SW480 (cell line): ENCODE measurements at places on chromosomes 7 and 10.

DNA sequence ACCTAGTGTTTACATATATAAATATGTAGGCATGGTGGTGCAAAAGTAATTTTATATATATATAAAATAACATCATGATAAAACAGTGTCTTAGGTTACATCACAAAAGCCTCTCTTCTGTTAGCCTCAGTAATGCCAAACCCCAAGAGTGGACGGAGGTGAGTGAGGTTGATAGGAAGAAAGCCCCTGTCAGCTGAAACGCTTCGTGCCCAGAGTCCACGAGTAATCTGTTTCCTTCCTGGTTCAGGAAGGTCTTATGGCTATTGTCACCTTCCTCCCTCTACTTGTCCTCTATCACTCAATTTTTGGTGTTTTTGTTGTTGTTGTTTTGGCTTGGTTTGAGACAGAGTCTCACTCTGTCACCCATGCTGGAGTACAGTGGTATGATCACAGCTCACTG is 41.5 kb downstream of the THNSL1 start:
- no peak for DNase-seq

- peak; percentile 44 for DNase-seq
These were observed 1035.6 kb upstream of the PHF14 start for GRCh38 chr7:9937944-9938631.

DNA sequence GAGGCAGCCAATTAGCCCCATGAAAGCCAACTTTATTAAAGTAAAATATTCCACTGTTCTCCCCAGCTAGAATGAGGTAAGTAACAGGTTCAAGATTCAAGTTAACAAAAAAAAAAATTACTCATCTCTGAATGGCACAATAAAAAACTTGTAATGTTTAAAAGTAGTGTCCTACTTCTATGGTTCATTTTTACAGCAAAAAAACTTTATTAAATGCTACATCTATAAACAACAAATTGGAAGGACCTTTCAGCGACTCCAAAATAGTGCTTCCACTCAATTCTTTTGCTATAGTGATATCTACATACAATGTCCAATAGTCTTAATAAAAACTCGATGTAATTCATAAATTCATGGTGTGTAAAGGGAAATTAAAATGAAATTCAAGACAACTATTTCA is 59.2 kb downstream of the EZH2 start:
- no peak for DNase-seq

DNA sequence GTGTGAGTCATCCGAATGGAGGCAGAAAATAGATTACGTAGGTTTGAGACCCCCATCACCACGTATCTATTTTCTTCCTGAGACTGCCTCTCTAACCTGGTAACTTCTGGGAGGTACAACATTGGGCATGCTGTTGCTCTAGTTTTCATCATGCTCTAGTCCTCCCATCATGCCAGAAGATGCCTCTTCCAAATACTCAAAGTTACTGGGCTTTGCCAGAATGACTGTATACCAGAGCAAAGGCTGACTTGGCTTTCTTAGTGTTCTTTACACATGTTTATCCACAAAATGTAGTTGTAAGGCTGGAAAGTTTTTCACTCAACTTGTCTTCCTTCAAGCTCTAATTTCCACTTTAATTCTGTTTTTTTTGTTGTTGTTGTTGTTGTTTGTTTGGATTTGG is 370.5 kb downstream of the MDFIC start:
- no peak for DNase-seq

- DNase-seq = no peak
These were observed 481.4 kb downstream of the IPMK start for GRCh38 chr10:57786331-57786730.

DNA sequence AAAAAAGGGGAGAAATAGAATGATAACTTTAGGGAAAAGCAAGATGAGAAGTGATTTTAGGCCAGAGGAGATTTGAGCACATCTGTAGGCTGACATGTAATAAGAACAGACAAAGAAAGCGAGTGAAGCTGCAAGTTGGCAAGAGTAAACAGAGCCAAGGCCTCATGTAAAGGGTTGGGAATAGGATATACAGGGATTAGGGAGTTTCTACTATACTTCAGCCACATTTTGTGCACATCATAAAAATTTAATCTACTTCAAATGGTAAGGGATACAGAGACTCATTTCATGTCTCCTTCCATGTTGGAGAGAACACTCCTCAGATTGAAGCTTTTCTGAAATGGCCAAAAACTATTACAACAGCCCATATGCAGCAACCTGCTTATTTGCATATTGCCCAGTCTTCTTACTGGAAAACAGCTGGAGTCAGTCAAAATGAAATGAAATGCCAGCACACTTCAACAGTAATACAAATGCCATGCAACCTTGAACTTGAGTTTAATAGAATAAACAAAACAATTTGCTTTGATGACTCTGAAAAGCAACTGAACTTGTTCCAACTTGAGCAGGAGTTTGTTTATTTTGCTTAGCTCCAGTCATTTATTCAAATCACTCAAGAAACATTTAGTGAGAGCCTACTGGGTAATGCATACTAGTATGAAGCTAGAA is 49.9 kb downstream of the NRCAM start:
- no peak for DNase-seq

DNA sequence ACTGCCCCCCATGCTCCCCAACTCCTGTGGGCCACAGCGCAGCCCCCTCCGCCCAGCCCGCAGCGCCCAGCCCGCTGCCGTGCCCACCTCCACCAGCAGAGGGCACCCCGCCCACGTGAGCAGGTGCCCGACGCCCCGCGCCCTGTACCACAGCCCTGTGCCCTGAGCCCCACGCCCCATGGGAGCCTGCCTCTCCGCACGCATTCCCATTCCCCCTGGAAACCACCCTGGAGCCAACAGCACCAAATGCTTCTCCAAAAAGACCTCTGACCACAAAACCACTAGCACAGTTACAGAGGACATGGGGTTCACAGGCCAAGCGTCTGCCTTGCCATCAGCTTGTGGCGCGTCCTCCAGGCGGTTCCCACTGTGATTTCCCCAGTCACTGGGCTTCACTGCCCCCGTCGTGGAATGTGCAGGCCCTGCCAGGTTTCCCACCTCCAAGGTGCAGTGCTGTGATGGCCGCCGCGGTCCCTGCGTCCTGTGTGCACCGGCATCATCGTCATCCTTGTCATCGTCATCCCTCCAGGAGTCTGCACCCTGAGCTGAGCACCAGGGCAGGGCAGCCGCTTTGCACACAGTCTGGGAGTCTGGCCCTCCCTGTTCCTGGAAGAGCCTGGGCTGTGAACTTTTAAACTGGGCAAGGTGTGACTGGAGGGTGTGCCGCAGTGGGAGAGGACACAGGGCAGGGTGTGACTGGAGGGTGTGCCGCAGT is 61.7 kb downstream of the PWWP2B start:
- DNase-seq = peak; percentile 52

DNA sequence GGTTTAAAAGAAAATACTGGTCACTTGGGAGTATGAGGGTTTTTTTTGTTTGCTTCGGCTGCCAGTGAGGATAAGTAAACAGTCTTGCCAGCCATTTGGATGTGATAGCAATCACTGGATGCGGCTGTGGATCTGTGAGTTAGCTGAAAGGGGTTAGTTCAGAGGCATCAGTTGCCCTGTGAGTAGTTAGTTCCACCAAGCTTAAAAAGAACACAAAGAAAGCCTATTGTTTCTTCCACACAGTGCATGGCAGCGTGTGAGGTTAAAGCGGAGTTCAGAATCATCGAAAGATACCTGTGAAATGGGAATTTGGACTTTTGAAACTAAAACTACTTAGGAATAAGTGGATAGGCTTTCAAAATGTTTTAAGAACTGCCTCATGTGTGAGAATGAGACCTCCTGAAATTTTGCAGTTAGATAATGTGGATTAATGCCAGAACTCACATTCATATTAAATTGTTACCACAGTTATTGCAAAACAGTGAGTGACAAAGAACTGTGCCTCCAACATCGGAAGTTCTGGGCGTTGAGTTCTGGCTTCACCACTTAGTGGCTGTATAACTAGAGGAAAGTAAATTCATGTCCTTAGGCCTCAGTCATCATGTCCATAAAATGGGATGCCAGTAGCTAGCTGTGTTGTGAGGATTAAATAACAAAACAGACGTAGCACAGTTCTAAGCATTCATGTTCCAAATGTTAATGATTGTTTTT is 31.3 kb downstream of the KIAA1217 start:
- DNase-seq = no peak

GRCh38 chr10:16966991-16967865 is 150.0 kb upstream of the RSU1 start:
- no peak for DNase-seq

- DNase-seq = no peak
These were observed 2.1 kb upstream of the RAPGEF5 start for GRCh38 chr7:22358820-22359697.

DNA sequence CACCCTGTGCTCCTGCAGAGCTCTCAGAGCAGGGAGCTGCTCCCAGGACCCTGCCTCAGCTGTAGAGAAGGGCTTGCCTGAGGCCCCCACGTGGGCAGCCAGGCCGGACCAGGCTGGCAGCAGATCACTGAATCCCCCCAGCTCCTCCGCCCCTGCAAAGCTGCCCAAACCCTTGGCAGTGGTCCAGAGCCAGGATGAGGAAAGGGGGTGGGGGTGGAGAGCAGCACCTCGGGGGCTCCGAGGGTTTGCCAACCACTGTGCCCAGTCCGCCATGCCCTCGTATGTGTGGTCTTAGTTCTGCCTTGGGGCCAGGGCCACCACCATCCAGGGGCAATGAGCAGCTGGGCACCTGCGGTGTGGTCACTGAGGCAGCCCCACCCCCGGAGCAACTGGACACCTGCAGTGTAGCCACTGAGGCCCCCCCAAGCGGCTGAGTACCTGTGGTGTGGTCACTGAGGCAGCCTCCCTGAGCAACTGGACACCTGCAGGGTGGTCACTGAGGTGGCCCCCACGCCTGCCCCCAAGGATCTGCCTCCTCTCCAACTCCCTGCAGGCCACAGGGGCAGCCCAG is 90.8 kb downstream of the TCERG1L start:
- DNase-seq = no peak

DNA sequence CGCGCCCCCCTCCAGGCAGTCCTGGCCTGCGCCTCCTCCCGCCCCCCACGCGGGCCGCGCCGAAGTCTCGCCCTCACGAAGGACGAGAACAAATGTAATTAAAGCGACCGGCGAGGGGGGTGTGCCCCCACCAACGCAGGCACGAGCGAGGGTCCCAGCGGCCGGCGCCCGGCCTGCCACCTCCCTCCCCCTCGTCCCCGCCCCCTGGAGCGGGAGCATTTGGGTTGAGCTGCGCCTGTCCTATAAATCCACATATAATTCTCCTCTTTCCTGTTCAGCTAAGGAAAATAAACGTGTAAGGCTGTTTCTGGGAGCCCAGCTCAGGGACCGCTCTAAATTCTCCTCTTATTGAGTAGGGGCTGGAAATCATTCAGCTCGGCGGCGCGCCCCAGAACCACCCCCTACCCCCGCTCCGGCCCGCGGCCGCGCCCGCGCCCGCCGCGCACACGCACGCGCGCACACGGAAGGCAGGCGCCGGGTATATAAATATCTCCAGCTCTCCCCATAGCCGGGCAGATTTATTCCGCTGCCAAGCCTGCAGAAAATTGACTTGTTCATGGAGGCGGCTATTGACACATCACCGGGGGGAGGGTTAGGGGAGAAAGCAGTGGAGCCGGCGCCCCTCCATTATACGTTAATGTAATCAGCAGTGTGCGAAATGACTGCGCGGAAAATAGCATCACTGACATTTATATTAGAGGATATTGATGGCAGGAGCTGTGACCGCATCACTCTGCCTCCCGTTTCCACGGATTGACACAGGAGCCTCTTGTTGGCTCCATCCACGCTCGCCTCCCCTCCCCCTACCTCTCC is 61.6 kb upstream of the BTRC start:
- no peak for DNase-seq

DNA sequence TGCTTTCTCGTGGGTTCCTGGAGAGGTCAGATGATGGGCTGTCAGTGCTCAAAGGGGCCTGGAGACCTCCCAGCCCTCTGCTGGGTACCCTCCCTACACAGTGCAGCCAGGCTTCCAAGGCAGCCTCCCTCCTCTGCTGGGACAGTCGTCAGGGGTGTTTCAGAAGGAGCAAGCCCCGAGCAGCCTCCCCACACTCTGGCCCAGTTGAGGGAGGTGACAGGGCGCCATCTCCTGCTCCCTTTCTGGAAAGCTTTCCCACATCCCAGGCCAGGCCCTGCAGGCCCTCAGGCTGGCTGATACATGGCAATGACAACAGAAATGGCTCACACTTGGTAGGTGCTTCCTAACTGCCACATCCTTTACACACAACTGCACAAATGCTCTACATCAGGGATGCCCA is 32.1 kb downstream of the KCNMA1 start:
- no peak for DNase-seq

DNA sequence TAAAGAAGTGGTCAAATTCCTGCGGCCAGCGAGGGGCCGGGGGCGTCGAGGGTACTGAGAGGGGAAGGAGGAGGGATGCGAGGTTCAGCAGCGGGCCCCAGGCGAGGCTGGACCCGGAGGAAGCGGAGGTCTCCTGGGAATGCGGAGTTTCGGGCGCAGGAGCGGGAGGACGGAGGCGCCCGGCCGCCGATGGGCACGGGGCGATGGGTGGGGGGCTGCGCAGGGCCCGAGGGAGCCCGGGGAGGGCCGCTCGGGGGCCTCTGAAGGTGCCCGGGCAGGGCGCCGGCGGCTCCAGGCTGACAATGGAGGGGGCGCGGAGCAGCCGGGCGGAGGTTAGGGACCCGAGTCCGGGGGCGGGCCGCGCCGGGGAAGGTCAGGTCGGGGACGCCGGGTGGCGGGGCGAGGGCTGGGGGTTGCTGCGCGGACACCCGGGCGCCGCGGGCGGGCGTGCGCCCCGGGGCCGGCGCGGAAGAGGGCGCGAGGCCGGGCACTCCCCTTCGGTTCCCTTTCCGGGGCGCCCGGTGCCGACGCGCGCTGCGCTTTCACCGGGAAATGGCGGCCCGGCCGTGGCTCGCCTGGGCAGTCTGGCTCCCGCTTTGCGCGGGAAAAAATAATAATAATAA is 683 bp downstream of the MACROH2A2 start:
- DNase-seq = peak; percentile 3

DNA sequence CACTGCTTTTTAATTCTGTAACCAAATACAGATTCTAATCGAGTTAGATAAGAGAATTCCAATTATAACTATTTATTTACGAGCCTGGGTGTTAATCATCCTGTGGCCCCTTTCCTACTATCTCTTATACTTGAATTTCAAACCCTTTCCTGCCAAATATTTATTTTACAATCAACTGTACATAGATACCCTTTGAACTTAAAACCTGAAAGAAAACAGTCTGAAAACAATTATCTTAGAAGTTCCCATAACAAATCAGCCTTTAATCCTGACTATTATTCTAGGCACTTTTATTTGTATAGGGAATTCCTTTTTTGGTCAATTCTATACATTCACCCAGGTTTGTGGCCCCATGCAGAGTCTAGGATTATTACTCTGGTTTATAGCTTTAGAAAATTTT is 10.6 kb upstream of the GPR37 start:
- DNase-seq = no peak

DNA sequence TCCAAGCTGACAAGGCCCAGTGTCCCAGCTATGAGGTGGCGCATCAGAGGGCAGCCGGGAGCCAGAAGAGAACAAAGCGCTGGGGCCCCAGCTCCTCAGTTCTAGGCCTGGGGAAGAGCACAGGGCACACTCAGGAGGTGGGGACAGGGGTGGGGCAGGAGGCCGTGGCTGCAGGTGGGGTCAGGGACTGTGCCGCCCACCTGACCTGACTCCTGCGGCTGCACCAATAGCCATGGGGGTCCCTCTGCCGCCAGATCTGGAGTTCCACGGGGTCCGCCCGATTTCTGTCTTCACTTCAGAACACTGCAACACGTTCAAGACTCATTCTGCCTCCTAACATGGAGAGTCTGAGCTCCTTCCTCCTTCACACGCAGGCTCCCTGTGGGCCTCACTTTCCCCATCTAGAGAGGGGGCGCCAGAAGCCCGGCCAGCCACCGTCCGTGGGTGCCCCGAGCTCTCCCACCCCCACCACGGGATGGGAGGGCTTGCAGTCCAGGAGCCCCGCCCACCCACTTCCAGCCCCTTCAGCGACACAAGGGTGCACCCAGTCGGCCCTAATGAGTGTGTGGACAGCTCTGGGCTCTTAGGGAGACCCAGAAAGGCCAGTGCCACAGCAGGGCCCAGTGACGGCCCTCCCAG is 278.3 kb downstream of the MAD1L1 start:
- DNase-seq = no peak
